ENCODE measurements at places on chromosomes 6 and 20.

- no peak overlapping the region for H3K27ac ChIP-seq
- peaks cover 3% of the 10 kb centered on the region for H3K4me1 ChIP-seq
- H3K27me3 ChIP-seq = peaks cover 15% of the 10 kb centered on the region
- no peaks in the 10 kb centered on the region for H3K36me3 ChIP-seq
- peak; percentile 60 for DNase-seq
- no peak overlapping the region for H3K4me3 ChIP-seq
Measured at GRCh38 chr6:53728570-53729194, 63.1 kb upstream of the KLHL31 start.

DNA sequence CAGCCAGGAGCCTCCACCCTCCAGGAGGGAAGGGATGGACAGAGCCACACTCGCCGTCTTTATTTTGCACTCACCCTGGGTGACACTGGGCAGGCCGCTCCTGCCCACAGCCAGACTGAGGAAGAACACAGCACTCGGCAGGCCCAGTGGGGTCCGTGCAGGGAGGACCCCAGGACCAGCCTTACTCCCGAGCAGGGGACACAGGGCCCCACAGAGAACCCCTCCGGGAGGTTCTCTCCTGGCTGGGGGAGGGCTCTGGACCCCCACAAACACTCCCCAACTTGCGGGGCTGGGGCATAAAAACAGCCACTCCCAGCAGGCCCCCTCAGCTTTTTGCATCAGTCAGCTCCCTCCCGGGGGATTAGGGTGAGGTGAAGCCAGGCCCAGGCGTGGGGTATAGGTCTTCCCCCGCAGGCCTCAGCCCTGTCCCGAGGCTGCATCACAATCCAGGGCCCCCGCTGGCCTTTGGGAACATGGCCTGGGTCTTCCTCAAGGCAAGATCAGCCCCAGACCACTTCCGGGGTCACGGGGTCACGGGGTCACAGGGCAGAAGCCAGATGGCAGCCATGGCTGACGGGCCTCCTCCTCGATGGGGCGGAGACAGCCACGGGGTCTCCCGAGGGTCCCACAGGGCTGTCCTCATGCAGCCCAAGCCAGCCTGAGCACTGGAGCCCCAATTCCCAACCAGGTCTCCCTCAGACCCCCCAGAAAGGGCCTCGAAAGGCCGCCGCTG is 3.2 kb downstream of the TNFRSF6B start:
- H3K27ac ChIP-seq = peak overlapping the region; percentile 67
- H3K27me3 ChIP-seq = no peaks in the 10 kb centered on the region
- peaks cover 32% of the 10 kb centered on the region for H3K4me1 ChIP-seq
- peaks cover 8% of the 10 kb centered on the region for H3K36me3 ChIP-seq
- no peak overlapping the region for H3K4me3 ChIP-seq

DNA sequence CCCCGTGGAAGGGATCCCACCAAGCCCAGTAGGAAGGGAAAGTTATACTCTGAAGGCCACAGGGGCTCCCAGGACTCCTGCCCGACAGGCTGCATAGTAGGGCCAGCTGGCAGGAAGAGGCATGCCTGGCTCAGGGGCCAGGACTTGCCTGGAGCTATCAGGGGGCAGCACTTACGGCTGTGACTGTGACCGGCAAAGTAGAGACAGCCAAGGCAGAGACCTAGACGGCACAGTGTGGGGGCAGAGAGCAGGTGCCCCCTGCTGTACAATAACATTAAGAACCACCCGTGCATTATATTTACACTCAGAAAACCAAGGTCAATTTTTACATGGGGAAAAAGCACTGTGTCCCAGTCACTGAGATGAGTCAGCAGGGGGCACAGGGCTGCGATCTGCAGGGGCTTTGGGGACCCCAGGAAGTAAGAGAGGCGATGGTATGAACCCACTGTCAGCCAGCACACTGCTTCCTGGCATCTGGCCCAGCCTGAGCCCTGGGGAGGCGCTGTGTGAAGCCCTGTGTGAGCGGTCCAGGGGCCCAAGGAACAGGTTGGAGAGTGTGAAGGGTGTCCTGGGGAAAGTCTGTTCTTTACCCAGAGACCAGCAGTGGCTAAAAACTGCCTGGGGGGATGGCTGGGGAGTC is 9.9 kb downstream of the CCDC167 start:
- H3K4me3 ChIP-seq = no peak overlapping the region
- DNase-seq = peak; percentile 39
- H3K27me3 ChIP-seq = no peaks in the 10 kb centered on the region
- peak overlapping the region; percentile 88 for H3K27ac ChIP-seq
- peaks cover 12% of the 10 kb centered on the region for H3K36me3 ChIP-seq
- H3K4me1 ChIP-seq = peaks cover 72% of the 10 kb centered on the region

DNA sequence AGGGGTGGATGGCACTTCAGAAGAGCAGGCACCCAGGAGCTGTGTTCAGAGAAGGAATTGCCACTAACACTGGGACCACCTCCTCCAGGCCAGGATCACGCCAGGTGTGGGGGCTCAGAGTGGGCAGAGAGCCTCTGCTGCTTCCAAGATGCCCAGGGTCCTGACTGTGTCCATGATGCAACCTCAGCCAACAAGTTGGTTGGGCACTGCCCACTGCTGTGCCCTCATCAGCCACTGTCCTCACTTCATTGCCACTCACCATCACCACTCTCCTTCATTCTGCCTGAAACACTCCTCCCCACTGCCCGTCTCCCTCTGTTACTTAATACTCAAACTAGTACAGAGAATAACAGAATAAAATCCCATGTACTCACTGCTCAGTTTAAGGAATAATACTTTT is 16.5 kb upstream of the TCF15 start:
- H3K27ac ChIP-seq = no peak overlapping the region
- H3K36me3 ChIP-seq = no peaks in the 10 kb centered on the region
- H3K4me3 ChIP-seq = no peak overlapping the region

- peaks cover 16% of the 10 kb centered on the region for H3K36me3 ChIP-seq
- H3K4me1 ChIP-seq = peaks cover 14% of the 10 kb centered on the region
- DNase-seq = no peak
- H3K4me3 ChIP-seq = no peak overlapping the region
Measured at GRCh38 chr20:41406353-41406752, 39.7 kb upstream of the EMILIN3 start.
